ENCODE measurements at places on chromosomes 5 and 9.

GRCh38 chr9:95777136-95777535, 98.4 kb upstream of the ERCC6L2 start:
- no peak for DNase-seq

DNA sequence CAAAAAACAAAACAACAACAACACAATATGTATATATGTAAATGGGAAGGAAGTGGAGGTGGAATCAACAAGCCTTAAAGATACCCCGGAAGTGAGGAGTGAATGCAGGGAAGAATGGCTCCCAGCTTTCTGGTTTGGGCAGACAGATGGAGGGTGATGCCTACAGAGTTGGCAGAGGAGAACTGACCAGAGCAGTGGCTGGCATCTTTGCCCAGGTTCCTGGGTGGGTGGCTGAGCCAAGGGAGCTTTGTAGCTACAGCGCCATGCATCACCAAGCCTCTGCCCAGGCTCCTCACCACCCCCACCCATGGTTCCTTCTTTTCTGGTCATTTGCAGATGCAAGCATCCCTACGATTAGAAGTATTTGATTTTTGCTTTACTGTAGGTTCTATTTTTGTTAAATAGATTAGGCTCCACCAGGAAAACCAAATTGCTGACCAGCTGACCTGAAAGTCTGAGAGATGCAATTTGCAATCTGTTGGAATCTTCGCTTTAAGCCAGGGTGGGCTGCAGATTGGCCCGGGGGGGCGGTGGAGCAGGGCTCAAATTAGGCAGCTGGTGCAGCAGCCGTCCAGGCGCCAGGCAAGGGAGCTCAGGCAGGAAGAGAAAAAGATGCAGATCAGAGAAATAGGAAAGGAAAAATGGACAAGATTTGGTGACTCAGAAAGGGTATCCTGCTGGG, 163.3 kb upstream of the TBC1D2 start:
- DNase-seq, result no peak

- peak; percentile 62 for DNase-seq
Observed at GRCh38 chr5:151005950-151006576, 14.3 kb upstream of the GPX3 start.

DNA sequence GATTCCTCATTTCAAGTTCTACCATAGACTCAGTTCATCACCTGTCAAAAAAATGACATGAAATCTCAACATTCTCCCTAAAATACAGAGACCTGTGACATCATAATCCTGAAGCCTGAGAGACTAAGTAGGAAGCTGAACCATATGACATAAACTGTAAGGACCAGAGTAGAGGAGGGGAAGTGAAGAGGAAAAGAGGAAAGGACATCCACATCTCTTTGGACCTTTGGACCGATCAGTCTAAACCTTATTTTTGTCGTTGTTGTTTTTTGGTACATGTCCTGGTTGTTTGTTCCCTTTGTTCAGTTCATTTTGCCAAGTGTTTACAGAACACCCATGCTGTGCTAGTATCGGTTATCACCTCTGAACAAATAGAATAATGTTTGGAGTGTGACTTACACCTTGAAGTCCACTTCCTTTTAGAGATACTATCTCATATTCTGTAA, 41.9 kb downstream of the LURAP1L start:
- DNase-seq, result no peak

DNA sequence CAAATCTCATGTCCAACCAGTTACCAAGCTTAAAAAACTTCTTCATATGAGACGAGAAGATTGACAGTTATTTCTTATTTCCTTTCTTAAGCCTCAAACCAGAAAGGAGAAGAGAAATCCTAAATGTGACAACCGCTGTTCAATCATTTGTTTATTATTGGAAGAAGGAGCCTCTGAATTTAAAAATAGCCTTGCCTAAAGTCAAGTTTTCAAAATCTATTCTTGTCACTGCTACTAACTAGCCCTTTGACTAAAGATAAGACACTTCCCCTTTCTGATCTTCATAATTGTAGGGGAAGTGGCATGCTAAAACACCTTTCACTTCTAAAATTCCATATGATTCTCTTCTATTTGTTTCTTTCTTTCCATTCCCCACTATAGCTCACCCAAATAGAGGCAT, 106.2 kb upstream of the EMB start:
- no peak for DNase-seq

DNA sequence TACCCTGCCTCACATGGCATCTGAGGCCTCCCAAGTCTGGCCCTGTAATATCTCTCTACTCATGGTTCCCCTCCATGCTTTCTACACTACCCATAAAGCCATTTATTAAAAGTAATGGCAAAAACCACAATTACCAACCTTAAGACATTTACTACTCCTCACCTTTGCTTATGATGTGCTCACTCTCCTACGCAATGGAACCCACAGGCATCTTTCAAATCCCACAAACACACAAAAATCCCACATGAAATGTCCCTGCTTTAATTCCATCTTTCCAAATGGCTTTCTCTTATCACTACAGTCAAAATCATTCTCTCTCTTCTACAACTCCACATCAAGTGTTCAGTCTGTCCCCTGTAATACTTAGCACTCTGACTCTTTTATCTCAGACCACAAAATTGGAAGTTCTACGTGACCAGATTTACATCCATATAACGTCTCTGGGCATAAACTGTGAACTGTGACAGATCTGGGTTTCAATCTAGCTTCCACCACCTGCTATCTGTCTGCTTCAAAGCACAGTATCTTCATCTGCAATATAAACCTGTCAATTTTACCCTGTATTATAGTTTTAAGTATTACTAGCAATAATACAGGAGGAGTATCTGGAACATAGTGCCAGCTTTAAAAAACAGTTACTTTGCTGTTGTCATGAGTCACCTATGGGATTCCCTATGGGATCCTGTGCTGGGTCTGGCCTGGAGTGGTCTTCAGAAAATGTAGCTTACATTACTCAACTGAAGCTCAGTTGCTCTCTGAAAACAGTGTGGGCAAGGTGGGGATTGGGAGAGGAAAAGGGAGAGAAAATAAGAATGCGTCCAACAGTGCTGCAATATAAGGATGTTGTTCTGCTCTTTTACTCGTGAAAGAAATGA, 137.1 kb upstream of the TRIM32 start:
- DNase-seq, result no peak

DNA sequence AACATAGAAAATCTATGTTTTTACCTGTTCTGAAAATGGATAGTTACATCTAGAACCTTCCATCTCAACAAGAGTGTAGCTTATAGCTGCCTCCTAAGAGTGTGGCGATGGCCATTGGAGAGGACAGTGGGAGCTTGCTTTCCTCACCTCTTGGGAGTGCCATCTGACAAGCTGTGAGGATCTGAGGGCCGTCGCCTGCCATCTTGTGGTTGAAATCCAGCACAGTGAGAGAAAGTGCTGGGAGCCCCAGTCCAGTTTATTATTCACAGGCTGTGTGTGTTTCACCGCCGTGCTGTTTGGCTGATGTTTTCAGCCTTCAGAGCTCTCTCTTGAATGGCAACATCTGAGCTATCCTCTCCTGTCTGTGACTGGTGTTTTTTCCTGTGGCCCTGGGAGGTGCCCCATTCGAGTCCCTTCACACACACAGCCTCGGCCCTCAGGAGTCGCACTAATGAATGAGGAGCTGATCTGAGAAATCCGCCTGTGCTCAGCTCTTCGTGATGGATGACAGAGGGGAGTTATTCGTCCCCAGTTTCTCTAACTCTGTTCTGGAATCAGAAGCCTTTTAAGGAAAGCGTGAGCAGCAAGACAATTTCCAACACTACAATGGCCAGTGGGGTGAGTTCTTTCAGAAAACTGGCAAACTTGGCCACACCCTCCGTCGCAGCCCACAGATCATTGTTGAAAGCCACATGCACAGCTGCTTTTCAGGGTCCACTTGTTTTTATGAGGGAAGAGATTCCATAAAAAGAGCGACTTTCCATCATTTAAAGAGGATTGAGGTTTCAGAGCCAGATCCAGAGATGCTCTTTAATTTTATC, 170.3 kb downstream of the PDZD2 start:
- DNase-seq, result peak; percentile 64

DNA sequence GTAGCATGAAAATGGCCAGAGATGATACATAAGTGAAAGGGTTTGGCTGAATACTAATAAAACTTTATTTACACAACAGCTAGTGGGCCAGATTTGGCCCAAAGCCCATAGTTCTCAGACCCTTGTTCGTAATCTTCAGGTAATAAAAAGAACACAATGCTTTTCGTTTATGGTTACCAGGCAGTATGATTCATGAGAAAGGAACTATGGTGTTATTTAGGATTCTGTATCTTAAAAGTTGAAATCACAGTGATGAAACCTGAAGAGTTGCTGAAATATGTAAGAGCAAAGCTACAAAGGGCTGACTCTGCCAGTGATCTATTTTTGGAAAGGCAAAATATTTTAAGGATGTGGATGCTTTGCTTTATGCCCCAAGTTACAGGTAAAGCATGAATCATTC, 192.7 kb downstream of the SMC2 start:
- no peak for DNase-seq

- no peak for DNase-seq
Observed at GRCh38 chr5:9042241-9042640, 503.6 kb downstream of the SEMA5A start.

DNA sequence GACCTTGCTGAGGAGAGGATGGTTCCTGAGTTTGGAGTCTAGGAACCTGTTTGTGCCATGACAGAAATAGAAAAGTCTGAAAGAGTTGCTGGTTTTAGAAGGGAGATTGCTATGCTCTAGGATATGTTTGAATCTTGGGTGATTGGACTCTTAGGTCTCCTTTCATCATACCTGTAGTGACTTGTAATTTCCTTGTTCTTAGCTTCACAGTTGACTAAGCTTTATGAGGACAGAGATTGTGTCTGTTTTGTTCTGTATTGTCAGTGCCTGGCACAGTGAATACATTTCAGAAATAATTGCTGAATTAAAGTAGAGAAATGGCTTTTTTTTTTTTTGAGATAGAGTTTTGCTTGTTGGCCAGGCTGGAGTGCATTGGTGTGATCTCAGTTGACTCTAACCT, 31.5 kb downstream of the GAPVD1 start:
- DNase-seq, result no peak

Measured in EL (cell line).